ENCODE measurements at places on chromosomes 5 and 9. TPM values are rescaled to one million over a fixed set of nuclear protein-coding genes. Genes with fewer than 3 reads are reported as not detected.

The RMI1 gene
- 15.6 TPM for polyA plus RNA-seq

The EMB gene
- polyA plus RNA-seq: 7.9 TPM

The CHSY3 gene
- polyA plus RNA-seq: 5.0 TPM

The TRIM36 gene
- 1.5 TPM for polyA plus RNA-seq

The SLCO4C1 gene
- polyA plus RNA-seq: 1.8 TPM

The ARSI gene
- 28.3 TPM for polyA plus RNA-seq

The RGS3 gene
- polyA plus RNA-seq: 69.6 TPM

The QRFP gene
- polyA plus RNA-seq: 0.70 TPM

The AIF1L gene
- 39.9 TPM for polyA plus RNA-seq

The PDGFRB gene
- polyA plus RNA-seq: 219 TPM

The IL4 gene
- 0.32 TPM for polyA plus RNA-seq

The CKMT2 gene
- 5.6 TPM for polyA plus RNA-seq

The BTNL3 gene
- not detected for polyA plus RNA-seq

The ANKRD55 gene
- polyA plus RNA-seq: 0.42 TPM

The FOXD4 gene
- polyA plus RNA-seq: 0.28 TPM

The SLC22A4 gene
- polyA plus RNA-seq: 4.9 TPM

The ADAMTS6 gene
- 18.4 TPM for polyA plus RNA-seq

The IFNA2 gene
- polyA plus RNA-seq: not detected

The C1QTNF2 gene
- 3.4 TPM for polyA plus RNA-seq

The ARHGEF37 gene
- polyA plus RNA-seq: 5.4 TPM

The TCOF1 gene
- 29.0 TPM for polyA plus RNA-seq

The PDE6A gene
- 0.14 TPM for polyA plus RNA-seq

The TAF1L gene
- polyA plus RNA-seq: 0.04 TPM

The ANKRD34B gene
- polyA plus RNA-seq: not detected

The SLIT3 gene
- polyA plus RNA-seq: 48.2 TPM

The PMPCA gene
- polyA plus RNA-seq: 58.1 TPM

The PAPPA gene
- 1.3 TPM for polyA plus RNA-seq

Measured in left lung (tissue), 14 donors.